Liver (tissue), 10 donors: ENCODE measurements at places on chromosomes 1 and 21.

GRCh38 chr1:218517459-218517858 is 172.3 kb downstream of the TGFB2 start:
- DNase-seq: no peak

DNA sequence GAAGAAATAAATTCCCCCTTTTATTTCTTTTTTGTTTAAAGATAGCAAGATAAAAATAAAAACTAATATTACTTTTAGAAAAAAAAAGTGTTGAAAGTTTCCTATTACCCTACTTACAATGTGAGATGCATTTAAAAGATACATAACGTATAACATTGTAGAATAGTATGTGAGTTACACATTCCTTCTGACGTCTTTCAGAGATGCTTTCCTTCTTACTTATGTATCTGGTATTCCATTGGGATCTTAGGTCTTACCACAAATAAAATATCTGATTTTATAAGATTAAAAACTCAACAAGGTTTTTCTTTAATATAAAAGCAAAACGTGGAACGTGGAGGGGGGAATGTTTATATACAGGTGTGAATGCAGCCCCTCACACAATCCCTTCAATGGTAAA is 147.2 kb upstream of the ETS2 start:
- no peak for DNase-seq

DNA sequence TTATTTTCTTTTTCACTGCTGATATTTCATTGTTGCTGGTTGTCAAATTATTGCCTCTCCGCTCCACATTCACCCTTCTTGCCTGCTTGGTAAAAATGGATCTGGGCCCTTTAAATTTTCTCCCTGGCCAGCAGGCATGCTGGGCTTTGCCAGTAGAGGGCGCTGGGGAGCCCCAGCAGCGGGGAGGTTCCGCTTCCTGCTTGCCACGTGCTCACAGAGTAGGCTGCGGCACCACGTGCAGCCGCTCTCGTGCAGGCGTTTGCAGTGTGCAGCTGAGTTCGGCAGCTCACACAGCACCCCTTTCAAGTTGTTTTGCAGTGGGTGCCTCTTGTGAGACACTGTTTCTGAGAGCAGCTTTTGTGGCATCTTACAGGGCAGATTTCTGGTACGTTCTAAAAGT is at the start of gene ACTL8:
Gene ACTL8, plus strand, starts transcription at position 214 of the 400 bp plus-strand sequence. CDS start 67,676 bp downstream, outside the sequence.
- no peak for DNase-seq

GRCh38 chr1:108533351-108534083 is 26.4 kb upstream of the EEIG2 start:
- DNase-seq: no peak

DNA sequence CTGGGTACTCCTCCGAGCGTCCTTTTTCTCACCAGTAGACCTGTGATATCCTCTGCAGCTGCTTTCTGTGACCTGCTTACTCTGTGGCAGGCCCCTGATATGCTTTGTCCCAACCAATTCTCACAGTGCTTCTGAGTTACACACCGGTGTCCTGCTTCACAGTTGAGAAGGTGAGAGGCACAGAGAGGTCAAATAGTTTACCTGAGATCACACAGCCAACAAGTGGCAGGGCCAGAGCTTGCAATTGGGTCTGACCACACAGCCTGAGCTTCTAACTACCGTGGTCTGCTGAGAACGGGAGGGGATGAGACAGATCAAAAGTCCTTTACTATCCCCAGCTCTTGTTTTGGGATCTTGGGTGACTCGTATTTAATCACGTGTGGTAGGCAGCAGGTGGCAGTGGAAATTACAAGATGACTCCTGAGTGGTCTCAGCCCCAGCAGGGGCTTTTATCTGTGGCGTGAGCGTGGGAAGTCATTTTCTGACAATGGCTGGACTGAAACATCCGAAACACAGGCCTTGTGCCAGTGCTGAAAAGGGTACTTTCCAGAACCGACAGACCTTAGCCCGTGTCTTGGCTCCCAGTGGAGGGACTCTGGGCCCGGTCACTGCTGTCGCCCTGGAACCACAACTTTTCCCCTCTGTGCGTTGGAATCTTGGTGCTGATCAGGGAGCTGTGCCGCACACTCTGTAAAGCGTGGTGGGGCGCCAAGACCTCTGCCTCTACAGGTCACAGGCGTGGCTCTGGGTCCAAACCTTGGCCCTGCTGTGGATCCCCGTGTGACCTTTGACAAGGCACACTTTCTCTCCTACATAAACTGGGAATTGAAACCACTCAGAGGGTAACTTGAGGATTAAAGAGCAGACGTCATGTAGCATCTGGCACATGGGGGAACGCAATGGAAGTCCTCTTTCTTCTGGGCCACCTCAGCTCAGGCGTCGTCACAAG is 11.9 kb downstream of the THEMIS2 start:
- DNase-seq: no peak

DNA sequence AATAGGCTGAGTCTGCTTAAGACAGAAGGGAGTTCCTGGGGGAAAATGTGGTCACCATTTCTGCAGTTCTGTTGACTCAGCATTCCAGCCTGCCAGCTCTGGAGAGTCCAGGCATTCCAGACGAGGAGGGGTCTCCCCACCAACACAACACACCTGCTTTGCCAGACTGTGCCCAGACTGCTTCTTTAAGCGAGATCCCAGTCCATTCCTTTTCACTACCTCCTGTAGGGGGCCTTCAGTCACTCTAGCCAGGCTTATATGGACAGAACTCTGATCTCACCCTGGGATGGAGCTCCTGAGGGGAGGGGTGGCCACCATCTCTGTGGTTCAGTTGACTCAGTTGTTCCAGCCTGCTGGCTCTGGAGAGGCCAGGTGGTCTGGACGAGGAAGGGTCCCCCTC is 48.5 kb downstream of the UBE2U start:
- no peak for DNase-seq

GRCh38 chr1:26754086-26754874 is 33.5 kb upstream of the PIGV start:
- DNase-seq: no peak
